T-helper 2 cell (primary cell): ENCODE measurements at places on chromosomes 16 and 17.
A peak's percentile ranks its signal among the peaks of the same experiment; 100 is the strongest.

DNA sequence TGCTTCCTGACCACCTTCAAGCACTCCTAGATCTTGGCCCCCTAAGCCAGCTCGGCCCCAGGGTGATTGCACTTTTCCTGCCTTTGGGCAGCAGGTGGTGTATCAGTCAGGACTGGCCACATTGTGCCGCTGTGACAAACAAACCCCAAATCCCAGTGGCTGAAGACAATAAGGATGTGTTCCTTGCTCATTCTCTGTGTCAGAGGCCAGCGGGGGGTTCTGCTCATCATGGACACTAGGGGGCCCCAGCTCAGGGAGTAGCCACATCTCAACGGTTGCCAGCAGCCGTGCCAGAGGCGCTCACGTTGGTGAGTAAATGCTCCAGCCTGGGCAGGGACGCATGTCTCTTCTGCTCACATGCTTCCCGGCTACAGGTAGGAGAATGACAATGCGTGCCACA lies 60.4 kb downstream of the ZDHHC7 start:
- no peak for DNase-seq

GRCh38 chr17:35084987-35085386 lies 21.5 kb upstream of the RFFL start:
- DNase-seq, result no peak

GRCh38 chr17:43581613-43582012 lies 35.5 kb upstream of the ETV4 start:
- no peak for DNase-seq

GRCh38 chr17:58504826-58505351 lies 9.5 kb downstream of the MTMR4 start:
- no peak for DNase-seq

DNA sequence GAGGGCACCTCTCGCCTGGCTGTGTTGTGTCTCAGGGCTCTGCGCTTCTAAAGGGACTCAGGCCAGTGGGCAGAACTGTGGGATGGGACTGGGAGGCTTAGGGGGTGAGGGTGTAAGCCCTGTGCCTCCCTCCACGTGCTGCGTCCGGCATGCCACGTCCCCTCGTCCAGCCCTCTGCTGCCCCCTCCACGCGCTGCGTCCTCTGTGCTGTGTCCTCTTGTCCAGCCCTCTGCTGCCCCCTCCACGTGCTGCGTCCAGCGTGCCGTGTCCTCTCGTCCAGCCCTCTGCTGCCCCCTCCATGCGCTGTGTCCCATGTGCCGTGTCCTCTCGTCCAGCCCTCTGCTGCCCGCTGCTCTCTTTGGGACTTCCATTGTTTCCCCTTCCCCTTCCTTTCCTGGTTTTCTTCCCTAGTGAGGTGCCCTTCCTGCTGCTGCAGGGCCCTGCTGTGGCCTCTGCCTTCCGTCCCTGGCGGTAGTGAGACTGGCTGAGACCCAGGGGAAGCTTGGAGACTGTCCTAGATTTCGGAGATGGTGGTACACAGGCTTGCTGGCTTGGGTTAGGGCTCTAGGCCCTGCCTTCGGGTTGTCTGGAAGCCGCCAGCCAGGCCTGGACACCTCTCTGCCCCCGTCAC lies 6.4 kb upstream of the ZNF750 start:
- DNase-seq, result no peak

DNA sequence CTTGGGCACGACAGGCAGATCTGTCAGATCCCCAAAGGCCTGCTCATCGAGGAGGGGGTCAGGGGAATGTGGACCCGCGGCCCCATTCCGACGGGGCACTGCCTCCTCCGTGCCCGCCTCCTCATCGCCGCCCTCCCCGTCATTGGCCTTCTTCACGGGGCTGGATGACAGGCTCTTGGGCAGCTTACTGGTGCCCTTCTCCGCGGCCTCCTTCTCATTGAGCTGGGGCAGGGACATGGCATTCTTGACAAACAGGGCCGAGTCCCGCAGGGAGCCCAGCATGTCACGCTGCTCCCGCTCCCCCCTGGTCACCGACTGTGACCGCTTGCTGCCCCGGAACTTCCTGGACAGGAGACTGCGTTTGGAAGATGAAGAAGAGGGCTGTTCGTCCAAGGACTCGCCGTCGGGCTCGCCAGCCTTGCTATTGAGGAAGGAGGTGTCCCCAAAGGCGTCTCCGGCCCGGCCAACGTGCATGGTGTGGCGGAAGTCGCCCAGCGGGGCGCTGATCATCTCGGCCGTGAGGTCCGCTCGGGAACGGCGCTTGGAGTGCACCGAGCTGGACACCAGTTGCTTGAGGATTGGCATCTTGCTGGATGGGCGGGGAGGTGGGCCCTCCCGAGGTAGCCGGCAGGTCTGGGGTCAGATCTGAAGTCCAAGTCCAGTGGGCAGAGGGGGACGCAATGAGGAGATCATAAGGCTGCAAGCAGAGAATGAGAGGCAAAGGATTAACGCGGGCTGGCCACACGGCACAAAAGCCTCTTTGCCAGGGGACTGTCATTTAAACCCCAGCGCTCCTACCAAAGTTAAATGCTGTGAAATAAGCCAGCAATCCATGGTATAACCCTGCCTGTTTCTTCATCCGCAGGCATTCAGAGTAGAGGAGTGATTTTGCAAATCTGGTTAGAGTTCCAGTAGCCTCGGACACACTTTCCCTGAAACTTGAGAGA lies 24.5 kb upstream of the CPSF4L start:
- no peak for DNase-seq

DNA sequence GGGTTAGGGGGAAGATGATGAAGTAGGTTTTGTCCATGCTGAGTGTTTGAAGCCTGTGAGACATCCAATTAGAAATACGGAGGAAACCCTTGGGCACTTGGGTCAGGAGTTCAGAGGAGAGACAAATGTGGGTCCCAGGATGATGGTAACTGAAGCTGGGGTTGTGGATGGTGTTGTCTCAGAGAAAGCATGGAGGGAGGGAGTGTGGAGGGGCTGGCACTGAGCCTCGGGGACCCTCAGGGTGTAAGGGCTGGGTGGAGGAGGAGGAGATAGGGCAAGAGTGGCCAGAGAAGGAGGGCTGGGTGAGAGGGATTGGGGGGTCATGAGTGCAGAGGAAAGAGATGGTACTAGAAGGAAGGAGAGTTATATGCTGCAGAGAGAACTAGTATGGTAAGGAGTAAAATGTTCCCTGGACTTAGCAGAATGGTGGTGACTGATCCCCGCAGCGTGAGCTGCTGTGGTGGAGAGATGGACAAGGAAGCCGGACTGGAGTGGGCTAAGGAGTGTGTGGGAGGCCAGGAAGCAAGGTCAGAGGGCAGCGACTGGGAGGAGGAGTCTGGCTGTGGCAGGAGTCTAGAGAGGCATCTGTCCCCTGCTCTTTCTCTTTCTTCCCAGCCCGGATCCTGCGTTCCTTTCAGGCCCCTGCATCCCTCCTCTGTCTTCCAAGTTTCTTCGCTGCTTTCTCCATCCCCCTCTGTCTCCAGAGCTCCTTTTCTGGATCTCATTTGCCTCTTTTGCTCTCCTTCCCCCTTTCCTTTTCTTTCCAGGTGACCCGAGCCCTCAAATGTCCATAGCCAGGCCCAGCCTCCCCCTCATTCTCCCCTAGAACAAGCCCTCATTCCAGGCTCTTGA lies 3.9 kb upstream of the COL1A1 start:
- DNase-seq, result no peak

GRCh38 chr17:73227379-73227778 lies 34.3 kb downstream of the CPSF4L start:
- peak; percentile 55 for DNase-seq

DNA sequence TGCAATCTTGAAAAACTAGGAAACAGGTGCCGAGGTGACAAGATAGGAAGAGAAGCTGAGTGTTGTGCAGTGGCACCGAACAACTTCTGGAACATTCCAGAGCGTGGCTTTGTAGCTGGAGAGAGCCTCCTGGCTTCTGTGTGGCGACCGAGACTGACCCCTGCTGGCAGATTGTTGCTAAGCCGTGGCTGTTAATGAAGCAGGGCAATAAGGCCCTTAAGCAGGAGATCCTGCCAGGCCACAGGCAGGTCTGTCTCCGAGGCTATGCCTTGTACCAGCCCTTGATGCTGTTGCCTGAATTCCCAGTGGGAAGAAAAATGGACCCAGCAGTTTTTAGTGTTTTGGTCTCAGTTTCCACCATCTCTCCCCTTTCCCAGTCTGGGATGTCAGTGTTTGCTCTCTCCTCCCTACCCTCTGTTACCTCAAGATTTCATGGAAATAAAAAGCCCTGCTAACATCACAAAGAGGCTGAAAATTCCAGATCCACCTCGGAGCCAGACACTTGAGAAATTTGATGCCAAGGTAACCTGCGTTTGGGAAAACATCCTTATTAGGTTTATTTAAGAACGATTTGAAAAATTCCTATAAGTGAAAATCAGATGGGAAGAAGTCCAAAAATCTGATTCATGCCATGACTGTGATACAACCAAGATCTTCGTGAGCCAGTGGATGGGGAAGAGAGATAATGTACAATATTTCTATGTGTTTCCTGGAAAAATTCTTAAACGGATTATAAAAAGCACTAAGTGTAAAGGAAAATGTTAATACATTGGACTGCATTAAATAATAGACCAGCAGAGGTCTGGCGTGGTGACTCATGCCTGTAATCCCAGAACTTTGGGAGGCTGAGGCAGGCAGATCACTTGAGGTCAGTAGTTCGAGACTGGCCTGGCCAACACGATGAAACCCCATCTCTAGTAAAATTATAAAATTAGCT lies 265.1 kb downstream of the PRKCA start:
- peak; percentile 43 for DNase-seq

DNA sequence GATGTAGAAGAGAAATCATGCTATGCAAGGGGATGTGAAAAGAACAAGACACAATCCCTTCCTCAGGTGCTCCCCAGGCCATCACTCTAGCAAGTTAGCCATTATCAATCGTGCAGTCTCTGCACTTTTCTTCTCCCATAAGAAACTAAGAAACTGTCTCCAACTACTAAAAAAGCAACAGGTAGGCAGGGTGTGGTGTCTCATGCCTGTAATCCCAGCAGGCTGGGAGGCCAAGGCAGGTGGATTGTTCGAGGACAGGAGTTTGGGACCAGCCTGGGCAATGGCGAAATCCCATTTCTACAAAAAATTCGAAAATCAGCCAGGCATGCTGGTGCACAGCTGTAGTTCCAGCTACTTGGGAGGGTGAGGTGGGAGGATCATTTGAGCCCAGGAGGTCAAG lies 13.8 kb downstream of the PARN start:
- DNase-seq, result no peak

- DNase-seq, result no peak
These were observed 332.1 kb downstream of the C16orf95 start for GRCh38 chr16:86984991-86985647.

DNA sequence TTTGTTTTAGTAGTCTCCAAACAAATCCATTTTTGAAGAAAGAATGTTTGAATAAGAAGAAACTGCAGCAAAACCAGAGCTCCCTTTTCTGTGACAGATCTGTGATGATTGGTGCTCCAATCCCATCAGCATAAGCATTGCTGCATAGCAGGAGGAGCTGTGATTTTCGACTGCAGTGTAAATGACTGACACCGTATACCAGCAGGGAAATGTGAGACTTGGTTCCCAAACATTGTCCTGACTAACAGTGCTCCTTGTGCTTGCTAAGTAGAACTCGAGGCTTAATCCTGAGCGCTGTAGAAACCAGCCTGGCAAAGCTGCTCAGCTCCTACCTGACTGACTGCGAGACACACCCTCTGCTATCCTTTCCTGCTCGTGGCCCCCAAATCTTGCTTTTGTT lies 57.2 kb downstream of the NUP93 start:
- no peak for DNase-seq

- no peak for DNase-seq
These were observed 174.0 kb upstream of the GSE1 start for GRCh38 chr16:85438981-85439685.

DNA sequence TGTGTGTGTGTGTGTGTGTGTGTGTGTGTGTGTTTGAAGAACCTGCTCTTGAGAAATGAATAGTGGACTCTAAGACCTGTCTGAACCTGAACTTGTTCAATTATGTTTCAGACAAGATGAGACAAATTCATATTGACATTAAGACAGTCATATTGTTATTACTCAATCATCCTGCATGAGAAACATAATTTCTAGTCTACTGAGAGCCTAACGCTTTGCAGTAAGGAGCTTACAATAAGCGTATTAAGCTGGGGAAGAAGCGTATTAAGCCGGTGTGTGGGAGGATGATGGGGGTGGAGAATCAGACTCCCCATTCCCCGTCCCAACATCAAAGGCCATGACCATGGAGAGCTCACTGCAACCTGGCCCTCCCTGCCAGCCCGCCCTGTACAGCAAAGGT lies 22.4 kb upstream of the MNT start:
- DNase-seq, result no peak

GRCh38 chr17:1035546-1036170 lies 38.7 kb downstream of the TIMM22 start:
- DNase-seq, result no peak

GRCh38 chr16:30902029-30902972 lies 5.9 kb downstream of the CTF1 start:
- DNase-seq, result peak; percentile 74

DNA sequence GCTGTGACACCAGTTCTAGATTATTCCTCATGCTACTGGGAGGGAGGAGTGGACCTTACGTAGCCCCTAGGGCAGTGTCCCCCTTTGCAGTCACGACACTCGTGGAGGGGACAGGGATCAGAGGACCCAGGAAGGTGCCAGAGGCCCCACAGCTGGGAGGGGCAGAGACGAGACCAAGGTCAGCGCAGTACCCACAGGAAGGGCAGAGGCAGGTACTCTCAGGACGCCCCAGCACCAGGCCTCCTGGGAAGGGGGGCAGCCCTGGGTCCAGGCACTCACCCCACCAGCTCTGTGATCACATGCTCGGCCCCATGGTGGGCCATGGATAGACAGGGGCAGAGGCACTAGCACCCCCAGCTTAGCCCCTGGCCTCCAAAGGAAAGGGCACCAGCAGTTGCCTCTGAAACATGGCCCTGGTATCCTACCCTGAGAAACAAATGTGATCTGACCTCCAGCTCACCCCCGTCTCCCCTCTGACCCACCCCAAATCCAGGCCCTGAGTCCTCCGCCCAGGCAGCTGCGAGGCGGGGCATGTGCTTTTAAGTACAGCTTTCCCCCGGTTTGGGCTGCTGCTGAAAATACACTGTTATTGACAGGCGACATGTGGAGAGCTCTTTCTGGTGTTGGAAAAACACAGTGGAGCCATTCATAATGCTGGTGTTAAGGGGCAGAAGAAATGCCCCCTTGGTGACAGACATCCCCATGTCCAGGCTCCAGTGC lies 361.9 kb downstream of the C16orf95 start:
- DNase-seq, result no peak

GRCh38 chr17:17394494-17394893 lies 82.3 kb upstream of the MED9 start:
- no peak for DNase-seq

- no peak for DNase-seq
These were observed 11.0 kb downstream of the FBRS start for GRCh38 chr16:30669026-30669902.

- DNase-seq, result no peak
These were observed 81.1 kb upstream of the DNAH17 start for GRCh38 chr17:78658281-78658785.

- no peak for DNase-seq
These were observed 4.1 kb upstream of the NAGS start for GRCh38 chr17:44000141-44000860.
